ENCODE measurements at places on chromosomes 2 and 18. TPM values are rescaled to one million over a fixed set of nuclear protein-coding genes. Genes with fewer than 3 reads are reported as not detected.

- no peak for DNase-seq
Measured at GRCh38 chr2:240643811-240644150, 18.5 kb downstream of the GPR35 start.

DNA sequence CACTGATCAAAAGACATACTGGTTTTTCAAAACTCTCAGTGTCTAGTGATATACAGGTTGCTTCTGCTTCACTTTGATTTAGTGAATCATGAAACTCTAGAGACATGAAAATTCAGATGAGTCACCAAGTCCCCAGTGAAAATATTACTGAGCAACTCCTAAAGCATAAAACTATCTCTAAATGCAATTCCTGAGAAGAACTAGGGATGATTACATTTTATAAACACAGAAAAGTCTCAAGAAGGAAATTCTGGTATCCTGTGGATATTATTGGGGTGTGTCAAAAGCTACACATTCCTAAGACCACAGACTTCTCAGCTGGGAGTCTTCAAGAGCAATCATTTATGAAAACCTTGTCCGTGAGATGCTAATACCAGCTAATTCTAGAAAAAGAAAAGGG, 9.7 kb downstream of the LRRTM4 start:
- DNase-seq: no peak

GRCh38 chr2:24015562-24016375, 5.9 kb downstream of the MFSD2B start:
- peak; percentile 77 for DNase-seq

DNA sequence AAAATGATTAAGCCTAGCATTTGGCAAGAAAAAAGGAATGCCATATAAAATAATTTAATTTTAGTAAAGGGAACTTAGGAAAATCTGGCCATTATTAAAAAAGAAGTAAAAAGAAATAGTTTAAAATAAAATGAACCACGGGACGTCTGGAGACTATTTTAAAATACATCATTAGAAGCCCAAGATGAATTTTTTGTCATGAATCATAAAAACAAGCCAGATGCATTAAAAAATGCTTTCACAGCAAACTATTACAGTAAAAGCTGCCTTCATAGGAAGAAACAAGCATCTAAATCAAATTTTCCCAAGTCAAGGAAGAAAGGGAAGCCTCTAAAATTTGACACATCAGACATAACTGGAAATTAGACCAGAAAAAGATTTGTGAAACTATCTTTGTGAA, 33.0 kb downstream of the COL5A2 start:
- no peak for DNase-seq

DNA sequence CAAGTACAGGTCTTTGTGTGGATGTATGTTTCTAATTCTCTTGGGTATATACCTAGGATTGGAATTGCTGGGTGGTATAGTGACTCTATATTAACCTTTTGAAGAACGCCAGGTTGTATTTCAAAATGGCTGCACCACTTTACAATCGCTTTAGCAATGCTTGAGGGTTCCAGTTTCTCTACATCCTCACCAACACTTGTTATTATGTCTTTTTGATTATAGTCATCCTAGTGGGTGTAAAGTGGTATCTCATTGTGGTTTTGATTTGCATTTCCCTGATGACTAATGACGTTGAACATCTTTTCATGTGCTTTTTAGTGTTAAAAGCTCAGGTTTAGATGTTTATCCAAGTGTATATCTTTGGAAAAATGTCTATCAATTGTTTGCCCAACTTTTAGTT, 39.5 kb downstream of the CTIF start:
- no peak for DNase-seq

- DNase-seq: no peak
Measured at GRCh38 chr2:10228611-10229365, 73.9 kb upstream of the HPCAL1 start.

- DNase-seq: no peak
Measured at GRCh38 chr2:207930747-207931146, 94.6 kb downstream of the PLEKHM3 start.

DNA sequence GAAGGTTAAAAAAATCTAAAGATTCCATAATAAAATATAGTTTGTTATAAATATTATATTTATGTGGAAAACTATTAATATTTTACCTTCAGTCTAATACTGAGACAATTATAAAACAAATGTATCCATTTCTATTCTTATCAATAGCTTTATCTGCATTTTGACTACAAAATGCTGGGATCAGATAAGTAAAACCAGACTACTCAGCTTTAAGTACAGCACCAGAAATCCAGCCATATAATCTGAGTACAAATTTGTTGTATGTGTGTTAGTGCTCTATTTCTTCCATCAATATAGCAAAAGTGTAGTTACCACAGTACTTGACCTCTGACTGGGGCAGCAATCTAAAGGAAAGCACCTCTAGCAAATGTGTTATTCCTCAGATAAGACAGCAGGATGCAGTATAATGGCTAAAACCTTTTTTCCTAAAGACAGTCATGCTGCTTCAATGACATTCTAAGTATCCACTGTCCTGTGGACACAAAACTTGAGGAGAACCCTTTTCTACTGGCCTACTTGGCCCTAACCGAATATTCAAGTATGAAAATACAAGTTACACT, 68.1 kb downstream of the OLA1 start:
- DNase-seq: peak; percentile 13

Gene FTCDNL1
- 3.1 TPM for total RNA-seq

DNA sequence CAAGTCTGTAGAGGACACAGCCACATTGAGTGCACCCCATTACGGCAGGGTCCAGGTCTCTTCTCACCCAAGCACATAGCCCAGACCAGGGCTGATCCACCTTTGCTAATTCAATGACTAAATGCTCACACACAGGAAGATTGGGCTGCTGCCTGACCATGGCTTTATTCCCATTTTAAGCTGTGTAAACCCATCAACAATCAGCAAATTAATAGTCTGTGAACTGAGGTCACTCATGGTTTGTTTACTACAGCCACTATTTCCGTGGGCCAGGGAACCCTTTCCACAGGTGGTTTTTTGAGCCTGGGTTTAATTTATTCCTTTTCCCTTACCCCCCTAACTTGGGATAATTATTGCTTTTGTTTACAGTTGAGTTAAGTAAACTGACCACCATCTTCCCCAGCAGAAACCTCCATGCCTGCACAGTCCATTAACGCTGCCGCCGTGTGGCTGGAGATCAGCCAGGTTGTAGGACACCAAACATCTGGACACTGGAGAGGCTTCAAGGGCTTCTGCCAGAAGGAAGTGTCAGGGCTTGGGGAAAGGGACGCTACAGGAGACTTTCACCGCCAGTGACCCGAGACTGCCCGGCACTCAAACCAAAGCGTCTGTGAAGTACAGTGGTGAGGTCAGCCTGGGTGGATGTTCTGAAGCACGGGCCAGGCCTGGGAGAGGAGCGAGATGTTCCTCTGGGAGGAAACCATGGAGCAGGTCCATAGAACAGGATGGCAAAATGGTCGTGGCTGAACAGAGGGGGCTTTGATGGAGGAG, 282.9 kb downstream of the DYSF start:
- DNase-seq: peak; percentile 64

DNA sequence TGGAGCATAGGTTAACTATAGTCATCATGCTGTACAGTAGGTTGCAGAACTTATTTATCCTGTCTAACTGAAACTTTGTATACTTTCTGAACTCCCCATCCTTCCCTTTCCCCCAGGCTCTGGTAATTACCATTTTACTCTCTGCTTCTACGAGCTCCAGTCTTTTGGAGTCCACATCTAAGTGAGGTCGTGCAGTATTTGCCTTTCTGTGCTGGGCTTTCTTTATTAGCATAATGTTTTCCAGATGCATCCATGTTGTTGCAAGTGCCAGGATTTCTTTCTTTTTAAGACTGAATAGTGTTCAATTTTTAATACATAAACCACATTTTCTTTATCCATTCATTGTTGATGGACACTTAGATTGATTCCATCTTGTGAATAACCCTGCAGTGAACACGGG, 464.1 kb downstream of the TGIF1 start:
- DNase-seq: no peak

DNA sequence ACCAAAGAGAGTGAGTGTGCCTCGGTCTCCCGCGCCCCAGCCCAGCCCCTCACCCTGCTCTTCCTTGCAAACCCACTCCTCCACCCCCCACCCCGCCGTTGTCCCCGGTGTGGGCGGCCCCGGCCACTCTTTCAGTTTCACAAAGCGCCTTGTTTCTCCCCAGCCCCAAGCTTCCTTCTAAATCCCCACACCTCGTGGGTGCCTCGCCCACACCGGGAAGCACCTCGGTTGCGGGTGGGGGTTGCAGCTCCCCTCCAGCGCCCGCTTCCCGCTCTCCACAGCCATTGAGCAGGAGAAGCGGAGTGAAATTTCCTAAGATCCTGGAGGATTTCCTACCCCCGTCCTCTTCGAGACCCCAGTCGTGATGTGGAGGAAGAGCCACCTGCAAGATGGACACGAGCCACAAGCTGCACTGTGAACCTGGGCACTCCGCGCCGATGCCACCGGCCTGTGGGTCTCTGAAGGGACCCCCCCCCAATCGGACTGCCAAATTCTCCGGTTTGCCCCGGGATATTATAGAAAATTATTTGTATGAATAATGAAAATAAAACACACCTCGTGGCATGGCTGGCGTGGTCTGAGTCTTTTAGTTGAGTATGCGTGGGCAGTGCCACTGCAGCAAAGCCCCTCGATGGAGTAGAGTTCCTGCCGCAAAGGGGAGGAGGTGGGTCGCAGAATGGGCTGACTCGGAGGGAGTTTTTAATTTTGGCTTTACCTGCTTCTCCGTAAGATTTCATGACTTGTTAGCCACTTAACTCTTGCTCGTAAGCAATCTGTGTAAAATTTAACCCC, 848 bp downstream of the TMSB10 start:
- DNase-seq: no peak

DNA sequence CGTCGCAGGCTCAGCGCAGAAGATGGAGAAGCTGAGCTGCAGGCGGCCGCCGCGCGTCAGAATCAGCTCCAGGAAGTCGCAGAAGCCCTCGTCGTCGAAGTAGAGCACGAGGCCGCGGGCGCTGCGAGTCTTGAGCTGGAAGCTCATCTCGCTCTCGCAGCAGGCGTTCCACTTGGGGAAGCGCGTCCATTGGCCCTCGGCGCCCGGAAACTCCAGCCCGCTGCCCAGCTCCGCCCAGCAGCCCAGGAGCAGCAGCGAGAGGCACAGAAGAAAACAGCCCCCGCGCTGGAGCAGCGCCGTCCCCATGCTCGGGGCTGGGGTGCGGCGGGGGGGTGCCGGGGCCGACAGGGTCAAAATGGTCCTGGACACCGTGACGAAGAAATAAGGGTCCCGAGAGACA, 4.0 kb downstream of the NRXN1 start:
- DNase-seq: no peak

GRCh38 chr18:9614401-9615279, at the start of gene PPP4R1:
Gene PPP4R1, minus strand, starts transcription at chr18:9614559. Its CDS starts 75 bp downstream, at chr18:9614484.
- DNase-seq: peak; percentile 67

GRCh38 chr2:194495046-194495445, 1162.0 kb upstream of the SLC39A10 start:
- DNase-seq: no peak

GRCh38 chr2:53768242-53768542, 588 bp downstream of the CHAC2 start:
- DNase-seq: peak; percentile 54

Gene ADGRF3
- total RNA-seq: under 0.01 TPM

DNA sequence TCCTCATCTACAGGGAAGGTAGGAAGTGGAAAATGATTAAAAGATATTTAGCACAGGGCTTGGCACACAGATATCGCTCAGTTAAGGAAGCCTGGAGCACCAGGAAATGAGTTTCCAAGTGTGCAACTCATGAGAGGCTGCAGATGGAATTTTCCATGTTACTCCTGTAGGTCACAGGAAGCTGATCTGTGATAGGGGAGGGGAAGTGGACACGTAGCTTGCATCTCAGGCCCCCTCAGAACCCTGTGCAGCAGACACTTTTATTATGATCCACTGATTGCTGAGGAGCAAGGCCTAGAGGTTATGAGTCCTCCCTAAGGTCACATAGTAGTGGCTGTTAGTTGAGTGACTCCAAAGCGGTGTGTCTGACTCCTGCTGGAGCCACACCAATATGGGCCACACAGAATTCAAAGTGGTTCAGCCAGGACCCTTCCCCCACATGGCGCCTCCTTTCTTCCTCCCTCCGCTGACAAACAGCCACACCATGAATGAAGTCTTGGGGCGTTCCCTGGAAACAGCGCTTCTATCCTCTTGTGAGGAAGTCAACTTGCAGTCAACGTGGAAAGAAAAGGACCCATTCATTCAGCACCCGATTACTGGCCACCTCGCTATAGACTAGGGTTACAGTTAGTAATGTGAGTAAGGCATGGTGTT, 21.5 kb downstream of the DYSF start:
- DNase-seq: no peak

DNA sequence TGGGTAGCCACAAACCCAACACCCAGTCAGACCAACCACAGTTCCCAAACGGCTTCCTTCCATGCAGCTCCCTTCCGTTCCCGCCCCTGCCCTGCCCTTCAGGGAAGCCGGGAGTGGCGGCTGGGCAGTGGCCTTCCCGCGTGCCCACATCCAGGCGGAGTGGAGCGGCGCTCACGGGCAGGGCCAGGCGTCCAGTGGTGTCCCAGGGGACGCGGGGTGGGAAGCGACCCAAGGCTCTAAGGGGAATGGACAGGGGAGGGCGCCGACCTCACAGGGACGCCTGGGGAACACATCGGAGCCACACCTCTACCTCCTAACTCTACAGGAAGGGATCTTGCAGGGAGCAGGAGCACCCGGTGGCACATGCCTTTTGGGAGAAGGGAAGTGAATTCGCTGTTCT, 225.9 kb upstream of the MGAT5 start:
- no peak for DNase-seq

DNA sequence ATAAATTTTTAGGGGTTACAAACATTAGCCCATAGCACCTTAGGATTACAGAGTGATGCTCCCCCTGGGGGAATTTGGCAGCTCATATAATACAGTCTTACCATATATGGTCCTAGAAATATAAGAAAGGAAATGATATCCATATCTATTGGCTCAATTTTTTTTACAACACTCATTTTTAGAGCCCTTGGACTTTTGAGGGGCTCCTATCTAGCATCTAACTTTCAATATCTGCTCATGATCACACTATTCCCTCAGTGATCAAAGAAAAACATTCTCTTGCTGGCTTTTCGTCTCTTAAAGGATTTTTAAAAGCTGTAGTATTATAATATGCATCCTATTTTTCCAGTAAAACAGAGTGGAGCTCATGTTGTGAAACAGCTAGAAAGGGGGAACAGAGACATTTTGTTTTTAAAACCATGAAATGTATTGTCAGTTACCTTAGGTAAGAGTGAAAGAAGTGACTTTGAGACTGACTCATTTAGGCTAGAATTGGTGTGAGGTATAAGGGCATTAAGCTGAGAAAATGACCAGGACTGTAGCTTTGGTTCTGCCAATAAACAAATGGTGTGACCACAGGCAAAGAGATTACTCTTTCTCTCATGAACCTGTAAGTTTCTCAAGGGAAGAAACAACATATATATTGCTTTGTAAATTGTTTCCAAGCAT, 65.8 kb downstream of the ALPK2 start:
- DNase-seq: no peak

DNA sequence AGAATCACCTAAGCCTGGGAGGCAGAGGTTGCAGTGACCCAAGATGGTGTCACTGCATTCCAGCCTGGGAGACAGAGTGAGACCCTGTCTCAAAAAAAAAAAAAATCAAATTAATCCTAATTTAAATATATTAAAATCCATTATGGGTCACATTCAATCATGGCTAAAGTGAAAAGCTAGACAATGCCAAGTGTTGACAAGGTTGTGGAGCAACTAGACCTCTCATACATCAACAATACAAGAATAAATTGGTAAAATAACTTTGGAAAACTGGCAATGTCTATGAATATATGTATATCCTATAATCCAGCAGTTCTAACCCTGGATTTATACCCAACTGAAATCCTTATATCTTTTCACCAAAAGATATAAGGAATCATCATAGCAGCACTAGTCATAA, 23.4 kb upstream of the ATL2 start:
- no peak for DNase-seq

Gene COBLL1
- 0.39 TPM for total RNA-seq

- no peak for DNase-seq
Measured at GRCh38 chr18:31683106-31683505, 1.3 kb downstream of the B4GALT6 start.

Measured in RPMI7951 (cell line).